Hepatic stellate cell (primary cell): ENCODE measurements at places on chromosomes 16 and 17.

- DNase-seq: no peak
Observed at GRCh38 chr17:60615840-60616239, 15.8 kb downstream of the PPM1D start.

- no peak for DNase-seq
Observed at GRCh38 chr16:30527635-30528178, 1.3 kb upstream of the ZNF768 start.

- no peak for DNase-seq
Observed at GRCh38 chr17:19299214-19299747, 62.1 kb downstream of the EPN2 start.

GRCh38 chr16:51355875-51356274 lies 204.8 kb upstream of the SALL1 start:
- DNase-seq: no peak

GRCh38 chr16:19783363-19784182 lies 65.5 kb downstream of the IQCK start:
- DNase-seq: no peak

DNA sequence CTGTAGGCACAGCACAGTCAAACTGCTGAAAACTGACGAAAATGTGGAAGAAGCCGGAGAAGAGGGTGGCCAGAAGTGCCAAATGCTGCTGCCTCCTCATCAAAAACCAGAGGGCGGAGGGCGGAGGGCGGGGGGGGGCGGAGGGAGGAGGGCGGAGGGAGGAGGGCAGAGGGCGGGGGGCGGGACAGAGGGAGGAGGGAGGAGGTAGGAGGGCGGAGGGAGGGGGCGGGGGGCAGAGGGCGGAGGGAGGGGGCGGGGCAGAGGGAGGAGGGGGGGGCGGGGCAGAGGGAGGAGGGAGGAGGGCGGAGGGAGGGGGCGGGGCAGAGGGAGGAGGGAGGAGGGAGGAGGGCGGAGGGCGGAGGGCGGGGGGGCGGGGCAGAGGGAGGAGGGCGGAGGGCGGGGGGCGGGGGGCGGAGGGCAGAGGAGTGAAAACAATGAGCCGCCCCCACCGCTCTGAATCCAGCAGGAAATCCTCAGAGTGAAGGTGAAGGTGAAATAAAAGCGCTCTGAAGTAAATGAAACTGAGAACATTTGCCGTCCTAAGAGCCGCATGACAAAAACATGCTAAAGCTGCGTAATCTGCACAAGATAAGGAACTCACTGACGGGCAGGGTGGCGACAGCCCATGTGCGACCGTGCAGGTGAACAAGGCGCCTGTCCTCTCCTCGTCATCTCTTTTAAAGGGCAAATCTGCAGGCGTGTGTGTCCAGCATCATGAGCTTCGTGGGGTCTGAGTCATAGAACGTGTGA lies 22.6 kb upstream of the CBFA2T3 start:
- DNase-seq: no peak

DNA sequence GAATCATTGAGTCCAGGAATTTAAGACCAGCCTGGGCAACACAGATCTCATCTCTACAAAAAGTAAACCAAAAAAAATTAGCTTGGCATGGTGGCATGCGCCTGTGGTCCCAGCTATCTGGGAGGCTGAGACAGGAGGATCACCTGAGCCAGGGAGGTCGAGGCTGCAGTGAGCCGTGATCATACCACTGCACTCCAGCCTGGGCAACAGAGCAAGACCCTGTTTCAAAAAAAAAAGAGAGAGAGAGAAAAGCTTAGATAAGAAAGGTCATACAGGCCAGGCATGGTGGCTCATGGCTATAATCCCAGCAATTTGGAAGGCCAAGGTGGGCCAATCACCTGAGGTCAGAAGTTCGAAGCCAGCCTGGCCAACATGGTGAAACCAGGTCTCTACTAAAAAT lies 63.5 kb upstream of the DNAH17 start:
- no peak for DNase-seq

- no peak for DNase-seq
Observed at GRCh38 chr16:48574140-48574539, 35.8 kb downstream of the N4BP1 start.

GRCh38 chr16:516301-516700 lies 11.2 kb upstream of the CAPN15 start:
- no peak for DNase-seq

DNA sequence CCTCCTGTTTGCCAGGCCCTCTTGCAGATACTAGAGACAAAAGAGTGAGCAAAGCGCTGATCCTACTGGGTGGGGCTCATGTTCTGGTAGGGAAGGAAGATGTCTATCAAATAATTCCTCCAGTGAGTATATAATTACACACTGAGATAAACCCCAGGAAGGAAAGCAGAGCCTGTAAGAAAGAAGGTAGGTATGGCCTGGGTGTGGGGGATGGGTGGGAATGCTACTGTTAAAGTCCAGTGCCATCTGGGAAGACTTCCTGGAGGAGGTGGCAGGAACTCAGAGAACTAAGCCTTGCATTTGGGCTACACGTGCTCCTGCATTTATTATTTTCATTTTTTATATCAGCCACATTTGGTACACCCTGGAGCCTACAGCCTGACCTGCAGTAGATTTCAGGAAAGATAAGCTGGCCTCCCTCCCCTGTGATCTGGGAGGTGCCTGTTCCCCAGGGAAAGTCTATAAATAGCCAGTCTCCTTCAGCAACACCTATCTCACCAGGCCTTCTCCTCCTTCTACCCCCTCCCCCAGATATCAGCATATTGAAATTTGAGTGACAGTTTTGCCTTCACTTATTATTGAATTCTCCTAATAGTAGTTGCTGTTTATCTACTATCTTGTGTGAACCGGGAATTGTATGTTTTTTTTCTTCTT lies 11.5 kb downstream of the ATP2C2 start:
- DNase-seq: no peak

DNA sequence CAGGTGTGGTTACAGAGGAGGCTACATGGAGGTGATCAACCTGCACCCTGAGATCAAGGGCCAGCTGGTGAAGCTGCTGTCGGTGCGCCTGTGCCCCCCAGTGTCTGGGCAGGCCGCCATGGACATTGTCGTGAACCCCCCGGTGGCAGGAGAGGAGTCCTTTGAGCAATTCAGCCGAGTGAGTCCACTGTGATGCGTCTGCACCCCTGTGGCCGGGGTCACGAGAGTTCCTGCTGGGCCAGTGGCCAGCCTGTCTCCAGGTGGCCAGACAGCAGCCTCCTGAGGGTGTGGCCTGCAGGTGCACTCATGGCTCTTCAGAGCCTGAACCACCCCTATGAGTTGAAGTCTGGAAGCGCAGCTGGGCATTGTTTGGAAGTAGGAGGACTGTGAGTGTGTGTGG lies 38.1 kb downstream of the GPT2 start:
- DNase-seq: no peak

- DNase-seq: no peak
Observed at GRCh38 chr17:70717042-70717441, 547.7 kb downstream of the KCNJ2 start.

- no peak for DNase-seq
Observed at GRCh38 chr16:70151391-70151790, 22.2 kb upstream of the CLEC18C start.

DNA sequence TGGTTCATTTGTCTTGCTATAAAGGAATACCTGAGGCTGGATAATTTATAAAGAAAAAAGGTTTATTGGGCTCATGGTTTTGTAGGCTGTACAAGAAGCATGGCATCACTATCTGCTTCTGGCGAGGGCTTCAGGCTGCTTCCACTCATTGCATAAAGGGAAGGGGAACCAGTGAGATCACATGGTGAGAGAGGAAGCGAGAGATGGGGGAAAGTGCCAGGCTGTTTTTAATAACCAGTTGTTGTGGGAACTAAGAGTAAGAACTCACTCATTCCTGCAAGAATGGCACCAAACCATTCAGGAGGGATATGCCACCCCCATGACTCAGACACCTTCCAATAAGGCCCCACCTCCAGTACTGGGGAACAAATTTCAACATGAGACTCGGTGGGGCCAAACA lies 24.3 kb downstream of the SPECC1 start:
- DNase-seq: no peak

DNA sequence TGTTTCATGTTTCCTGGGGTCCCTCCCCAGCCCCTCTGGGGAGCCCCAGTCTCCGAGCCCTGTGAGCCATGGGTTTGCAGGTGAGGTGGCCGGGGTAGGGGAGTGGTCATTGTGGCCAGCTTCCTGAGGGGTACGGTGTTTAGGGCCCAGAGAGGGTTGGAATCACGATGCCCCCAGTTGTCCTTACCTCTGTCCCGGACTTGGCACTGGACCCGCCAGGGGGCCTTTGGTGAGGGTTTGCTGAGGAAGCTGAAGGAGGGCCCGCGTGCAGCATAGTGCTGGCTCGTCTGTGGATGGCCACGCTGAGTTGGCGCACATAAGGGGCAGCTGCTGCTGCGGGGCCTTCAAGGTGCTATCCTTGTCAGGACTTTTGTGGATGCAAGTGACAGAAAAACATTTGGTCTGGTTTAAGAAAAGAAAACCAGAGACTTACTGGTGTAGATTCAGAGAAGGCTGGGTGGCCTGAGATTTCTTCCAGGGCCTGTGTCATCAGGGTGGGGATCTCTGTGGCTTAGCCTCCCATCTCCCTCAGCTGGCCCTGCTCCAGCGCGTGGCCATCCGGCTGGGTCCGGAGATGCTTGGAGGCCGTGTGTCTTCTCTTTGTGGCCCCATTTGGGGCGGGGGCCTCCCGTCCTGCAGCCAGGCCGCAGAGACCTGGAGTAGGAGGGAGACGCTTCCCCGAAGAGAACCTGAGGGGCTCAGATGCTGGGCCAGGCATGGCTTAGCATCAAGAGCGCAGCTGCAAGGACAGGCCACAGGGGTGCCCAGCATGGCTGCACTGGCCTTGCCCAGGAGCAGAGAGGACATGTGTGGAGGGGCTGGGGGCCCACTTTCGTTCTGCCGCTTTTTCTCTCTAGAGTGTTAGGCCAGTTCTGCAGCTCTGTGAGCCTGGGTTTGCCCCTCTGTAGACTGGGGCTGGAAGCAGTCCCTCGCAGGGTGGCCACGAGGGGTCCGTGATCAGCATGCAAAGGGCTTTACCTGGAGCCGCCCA lies 33.7 kb upstream of the NUDT16L1 start:
- DNase-seq: no peak

GRCh38 chr17:4490109-4490591 lies 8.5 kb upstream of the SPNS2 start:
- no peak for DNase-seq

DNA sequence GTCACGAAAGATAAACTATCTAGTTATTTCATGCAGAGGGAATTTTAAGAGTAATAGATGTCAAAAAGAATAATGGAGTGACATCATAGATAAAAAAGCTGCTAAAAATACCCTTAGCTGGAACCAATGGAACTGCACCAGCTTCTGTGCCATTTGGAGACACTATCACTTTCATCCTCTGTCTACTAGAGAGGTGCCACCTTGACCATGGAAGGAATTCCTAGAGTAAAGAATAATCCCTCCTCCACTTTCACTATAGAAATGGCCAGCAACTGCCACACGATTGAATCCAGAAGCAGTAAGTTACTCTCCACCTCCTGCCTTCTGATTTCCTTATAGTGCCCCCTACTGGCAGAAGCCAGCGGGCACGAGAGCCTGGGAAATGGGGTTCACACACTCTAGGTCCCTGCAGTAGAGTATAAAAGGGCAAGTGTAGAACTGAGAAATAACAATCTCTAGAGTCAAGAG lies 2.8 kb upstream of the ALDH3A2 start:
- DNase-seq: no peak

- DNase-seq: no peak
Observed at GRCh38 chr17:30219833-30220232, 15.7 kb downstream of the SLC6A4 start.

- DNase-seq: no peak
Observed at GRCh38 chr16:4664538-4665418, 28.6 kb upstream of the NUDT16L1 start.

- no peak for DNase-seq
Observed at GRCh38 chr17:194828-195602, 13.6 kb upstream of the DOC2B start.

DNA sequence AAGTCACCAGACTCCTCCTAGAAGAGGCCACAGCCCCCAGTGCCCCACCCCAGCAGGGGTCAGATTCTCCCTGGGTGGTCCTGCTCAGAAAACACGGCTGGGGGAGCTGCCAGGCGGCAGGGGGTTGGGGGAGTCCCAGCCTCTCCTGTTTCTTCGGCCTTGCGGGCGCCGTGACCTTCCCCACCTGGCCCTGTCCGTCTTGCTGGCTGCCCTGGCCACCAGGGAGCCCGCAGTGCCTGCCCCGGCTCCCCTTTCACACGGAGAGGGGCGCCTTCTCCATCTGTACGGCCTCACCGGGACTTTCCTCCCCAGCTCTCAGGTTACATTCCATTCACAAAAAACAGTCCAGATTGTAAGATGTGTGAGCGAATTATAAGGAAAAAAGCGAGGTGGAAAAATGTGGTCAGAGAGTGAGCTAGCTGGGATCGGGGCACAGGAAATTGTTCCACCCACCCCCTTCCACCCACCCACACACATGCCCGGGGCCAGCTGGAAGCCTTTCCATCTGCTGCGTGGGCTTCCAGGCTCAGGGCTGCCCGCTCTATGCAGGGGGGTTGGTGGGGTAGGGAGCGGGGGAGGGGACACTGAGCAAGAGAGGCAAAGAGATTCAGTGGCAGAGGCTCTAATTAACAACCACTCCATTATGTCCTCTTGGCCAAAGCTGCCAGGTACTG lies 14.6 kb upstream of the CIBAR2 start:
- peak; percentile 70 for DNase-seq
